ENCODE measurements at places on chromosomes 5 and 9.

DNA sequence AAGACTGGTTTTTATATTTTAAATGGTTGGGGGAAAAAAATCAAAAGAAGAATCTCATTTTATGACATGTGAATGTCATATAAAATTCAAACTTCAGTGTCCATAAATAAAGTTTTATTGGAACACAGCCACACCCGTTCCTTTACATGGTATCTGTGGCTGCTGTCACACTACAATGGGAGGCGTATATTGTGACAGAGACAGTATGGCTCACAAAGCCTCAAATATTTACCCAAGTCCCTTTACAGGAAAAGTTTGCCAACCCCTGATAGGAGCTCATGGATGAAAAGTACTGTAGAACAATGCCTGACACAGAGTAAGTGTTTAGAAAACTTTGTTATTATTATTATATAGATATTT, 5.2 kb upstream of the DUSP1 start:
- DNase-seq: no peak

- no peak for DNase-seq
Observed at GRCh38 chr9:99030092-99030511, 74.8 kb upstream of the TGFBR1 start.

DNA sequence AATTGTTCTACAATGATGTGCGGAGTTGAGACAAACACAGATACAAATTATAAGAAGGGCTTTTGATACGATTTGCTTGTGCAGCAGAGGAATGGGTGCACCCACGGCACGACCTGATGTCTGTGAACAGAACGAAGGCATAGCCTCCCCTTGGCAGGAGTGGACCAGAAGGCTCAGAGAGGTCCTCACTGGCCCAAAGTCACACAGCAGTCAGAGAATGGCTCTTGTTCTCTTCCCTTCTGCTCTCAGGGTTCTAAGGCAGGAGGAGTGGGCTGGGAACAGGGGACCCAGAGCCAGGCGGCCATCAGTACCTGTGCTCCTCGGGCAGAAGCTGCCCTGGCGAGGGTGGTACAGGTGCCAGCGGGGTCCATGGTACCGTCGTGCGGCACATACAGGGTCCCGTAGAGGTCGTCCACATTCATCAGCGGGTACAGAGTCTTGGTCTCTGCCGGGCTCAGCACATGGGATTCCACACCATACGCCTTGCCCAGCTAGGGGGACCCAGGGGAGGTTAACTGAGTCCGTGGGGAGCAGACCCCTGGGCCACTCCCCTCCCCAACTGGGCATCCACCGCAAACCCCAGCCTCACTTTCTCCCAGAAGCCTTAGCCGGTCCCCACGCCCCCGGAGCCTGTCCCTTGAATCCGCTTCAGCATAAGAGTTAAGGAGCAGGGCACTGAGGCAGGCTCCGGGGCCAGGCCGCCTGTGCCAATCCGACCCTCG, 7.0 kb downstream of the SARDH start:
- no peak for DNase-seq

- peak; percentile 37 for DNase-seq
Observed at GRCh38 chr5:113081881-113082546, 105.4 kb downstream of the DCP2 start.
